ENCODE measurements at places on chromosomes 7 and 10.

GRCh38 chr7:23107781-23108180, 2.2 kb downstream of the KLHL7 start:
- DNase-seq = no peak

- peak; percentile 62 for DNase-seq
Observed at GRCh38 chr10:86668297-86669165, at the start of gene LDB3. TSS of gene LDB3 (plus strand) at chr10:86668511. CDS start at chr10:86668692, 181 bp downstream.

DNA sequence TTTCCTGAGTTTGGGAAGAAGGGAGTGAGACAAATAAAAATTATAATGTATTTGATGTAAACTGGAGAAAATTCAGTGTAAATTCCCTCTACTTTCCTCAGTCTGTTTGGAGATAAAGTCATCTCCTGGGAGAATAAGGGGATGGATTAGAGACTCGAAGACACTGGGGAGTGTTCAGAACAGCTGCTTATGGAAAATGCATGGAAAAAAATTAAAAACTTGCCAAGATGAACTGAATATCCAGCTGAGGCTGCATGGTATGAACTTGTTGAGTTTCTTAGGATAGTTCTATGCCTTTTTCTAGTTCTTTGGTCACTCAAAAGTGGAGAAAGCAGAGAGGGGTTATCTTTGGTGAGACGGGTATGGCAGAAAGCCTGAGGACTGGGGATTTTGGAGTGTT, 210.5 kb downstream of the BICC1 start:
- DNase-seq = no peak

GRCh38 chr7:12493407-12493806, 77.1 kb upstream of the SCIN start:
- DNase-seq = no peak

DNA sequence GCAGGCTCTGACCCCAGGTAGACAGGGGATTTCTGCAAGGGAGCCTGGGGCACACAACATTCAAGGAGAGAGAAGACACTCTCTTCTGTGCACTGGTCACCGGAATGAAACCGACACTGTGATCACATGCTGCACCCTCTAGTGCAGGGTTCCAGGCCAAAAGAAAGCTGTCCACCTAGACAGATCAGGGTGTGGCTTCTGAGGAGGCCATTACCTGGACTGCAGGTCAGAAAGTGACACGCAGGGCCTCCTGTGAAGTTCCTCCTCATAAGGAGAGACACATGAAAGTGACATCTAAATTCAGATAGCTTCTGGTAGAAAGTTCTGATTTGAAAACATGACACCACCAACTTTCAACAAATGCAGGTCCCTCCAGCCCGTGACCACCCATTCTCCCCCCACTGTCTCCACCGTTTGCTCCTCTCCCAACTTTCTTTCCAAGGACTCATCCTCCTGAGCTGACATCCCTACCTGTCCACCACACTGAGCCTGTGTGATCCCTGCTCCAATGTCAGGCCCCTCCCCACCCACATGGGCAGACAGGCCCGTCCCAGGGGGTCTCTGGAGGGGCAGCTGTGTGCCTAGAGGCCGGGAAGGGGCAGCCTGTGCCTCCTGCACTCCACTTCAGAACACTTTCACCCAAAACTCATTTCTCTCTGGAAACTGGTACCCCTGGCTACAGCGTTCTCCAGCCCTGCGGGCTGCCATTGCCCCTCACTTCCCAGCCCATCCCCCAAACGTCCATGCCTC, 198.0 kb downstream of the TNS3 start:
- no peak for DNase-seq

DNA sequence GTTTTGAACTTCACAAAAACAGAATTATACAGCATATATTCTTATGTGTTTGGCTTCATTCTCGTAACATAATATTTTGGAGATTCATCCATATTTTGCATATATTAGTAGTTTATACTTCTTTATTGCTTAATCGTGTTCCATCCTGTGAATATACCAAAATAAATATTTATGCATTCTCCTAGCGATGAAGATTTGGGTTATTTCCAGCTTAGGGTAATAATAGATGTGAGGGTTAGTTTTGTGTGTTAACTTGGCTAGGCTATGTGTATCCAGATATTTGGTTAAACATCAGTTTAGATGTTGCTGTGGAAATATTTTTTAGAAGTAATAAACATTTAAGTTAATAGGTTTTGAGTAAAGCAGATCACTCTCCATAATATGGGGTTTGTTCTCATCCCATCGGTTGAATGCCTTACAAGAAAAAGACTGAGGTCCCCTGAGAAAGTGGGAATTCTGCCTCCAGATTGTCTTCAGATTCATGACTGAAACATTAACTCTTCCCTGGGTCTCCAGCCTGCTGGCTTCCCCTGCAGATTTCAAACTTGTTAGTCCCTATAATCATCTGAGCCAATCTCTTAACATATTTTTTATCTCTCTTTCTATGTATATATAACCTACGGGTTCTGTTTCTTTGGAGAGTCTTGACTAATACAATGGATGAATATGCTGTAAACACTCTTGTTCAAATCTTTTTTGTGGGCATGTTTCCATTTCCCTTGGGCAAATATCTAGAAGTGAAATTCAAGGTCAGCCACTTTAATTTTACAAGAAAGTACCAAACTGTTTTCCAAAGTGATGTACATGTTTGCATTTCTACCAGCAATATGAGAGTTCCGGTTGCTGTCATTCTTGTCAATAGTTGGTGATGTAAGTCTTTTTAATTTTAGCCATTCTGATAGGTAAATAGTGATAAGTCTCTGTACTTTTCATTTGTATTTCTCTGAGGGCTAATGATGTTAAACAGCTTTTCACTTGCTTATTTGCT, 48.7 kb downstream of the PDK4 start:
- no peak for DNase-seq

GRCh38 chr10:80949785-80950184, 412.1 kb downstream of the SH2D4B start:
- no peak for DNase-seq

- no peak for DNase-seq
Observed at GRCh38 chr10:106788982-106789381, 375.5 kb downstream of the SORCS1 start.

DNA sequence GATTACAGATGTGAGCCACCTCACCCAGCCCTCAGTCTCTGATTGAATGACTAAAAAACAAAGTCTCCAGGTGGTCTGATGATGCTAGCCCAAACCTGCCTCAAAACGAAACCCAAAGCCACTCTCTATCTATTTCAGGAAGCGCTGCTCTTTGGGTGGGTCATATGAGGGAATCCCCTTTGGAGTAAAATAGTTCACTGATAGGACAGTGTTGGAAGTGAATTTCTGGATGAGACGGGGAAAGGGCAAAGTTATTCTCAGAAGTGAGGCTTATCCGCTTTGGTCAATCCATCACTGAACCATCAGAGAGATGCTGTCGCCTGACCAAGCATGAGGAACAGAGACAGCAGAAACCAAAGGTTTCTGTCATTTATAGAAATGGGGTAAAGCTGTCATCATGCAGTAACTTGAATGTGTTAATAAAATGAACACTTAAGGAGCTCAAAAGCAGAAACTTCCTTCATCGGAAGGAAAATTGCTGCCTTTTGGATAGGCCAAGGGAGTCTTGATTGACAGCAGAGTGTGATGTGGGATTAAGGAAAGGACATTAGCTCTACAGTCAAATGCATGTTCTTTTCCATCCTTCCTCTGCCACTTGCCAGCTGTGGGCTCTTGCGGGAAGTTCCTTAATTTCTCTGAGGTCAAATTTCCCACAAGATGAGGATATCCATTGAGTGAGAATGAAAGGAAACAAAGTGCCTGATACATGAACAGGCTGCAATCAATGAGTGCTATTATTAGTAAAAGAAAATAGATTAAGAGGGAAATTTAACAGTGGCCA, 64.9 kb upstream of the C1QL3 start:
- no peak for DNase-seq

- DNase-seq = no peak
Observed at GRCh38 chr10:98318861-98319260, 50.9 kb upstream of the LOXL4 start.

- DNase-seq = no peak
Observed at GRCh38 chr10:128124813-128125403, 1.3 kb downstream of the MKI67 start.

- DNase-seq = peak; percentile 59
Observed at GRCh38 chr10:96612055-96612830, 25.4 kb upstream of the TM9SF3 start.

GRCh38 chr10:29214551-29214950, 74.3 kb upstream of the LYZL1 start:
- DNase-seq = no peak

- DNase-seq = peak; percentile 23
Observed at GRCh38 chr7:30172451-30172850, 37.7 kb downstream of the MTURN start.

GRCh38 chr7:94182721-94183120, 178.6 kb upstream of the BET1 start:
- DNase-seq = no peak

GRCh38 chr7:6273917-6274630, 1.6 kb upstream of the CYTH3 start:
- DNase-seq = no peak

GRCh38 chr7:84191842-84192241, 2.7 kb downstream of the SEMA3A start:
- DNase-seq = no peak

- no peak for DNase-seq
Observed at GRCh38 chr10:15227611-15228372, 59.3 kb upstream of the NMT2 start.

GRCh38 chr10:103140469-103140868, 52.6 kb downstream of the NT5C2 start:
- no peak for DNase-seq

GRCh38 chr10:89683883-89684282, 17.5 kb upstream of the KIF20B start:
- DNase-seq = peak; percentile 14

DNA sequence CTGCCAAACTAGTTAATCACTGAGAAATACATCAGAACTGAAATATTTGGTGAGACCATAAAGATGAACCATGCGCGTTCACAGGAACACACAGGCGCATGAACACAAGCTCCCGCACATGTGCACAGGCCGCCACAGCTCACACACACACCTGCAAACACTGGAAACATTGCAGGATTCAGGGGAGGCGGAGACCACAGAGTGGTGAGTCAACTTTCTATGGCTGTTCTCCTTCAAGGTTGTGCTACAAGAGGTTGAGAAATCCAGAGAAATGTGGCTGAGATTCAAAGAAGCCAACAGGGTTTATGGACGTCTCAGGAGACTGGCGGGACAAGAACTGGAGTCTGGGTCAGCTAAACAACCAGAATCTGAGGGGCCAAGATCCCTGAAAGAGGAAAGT, 17.8 kb downstream of the ESYT2 start:
- DNase-seq = no peak

DNA sequence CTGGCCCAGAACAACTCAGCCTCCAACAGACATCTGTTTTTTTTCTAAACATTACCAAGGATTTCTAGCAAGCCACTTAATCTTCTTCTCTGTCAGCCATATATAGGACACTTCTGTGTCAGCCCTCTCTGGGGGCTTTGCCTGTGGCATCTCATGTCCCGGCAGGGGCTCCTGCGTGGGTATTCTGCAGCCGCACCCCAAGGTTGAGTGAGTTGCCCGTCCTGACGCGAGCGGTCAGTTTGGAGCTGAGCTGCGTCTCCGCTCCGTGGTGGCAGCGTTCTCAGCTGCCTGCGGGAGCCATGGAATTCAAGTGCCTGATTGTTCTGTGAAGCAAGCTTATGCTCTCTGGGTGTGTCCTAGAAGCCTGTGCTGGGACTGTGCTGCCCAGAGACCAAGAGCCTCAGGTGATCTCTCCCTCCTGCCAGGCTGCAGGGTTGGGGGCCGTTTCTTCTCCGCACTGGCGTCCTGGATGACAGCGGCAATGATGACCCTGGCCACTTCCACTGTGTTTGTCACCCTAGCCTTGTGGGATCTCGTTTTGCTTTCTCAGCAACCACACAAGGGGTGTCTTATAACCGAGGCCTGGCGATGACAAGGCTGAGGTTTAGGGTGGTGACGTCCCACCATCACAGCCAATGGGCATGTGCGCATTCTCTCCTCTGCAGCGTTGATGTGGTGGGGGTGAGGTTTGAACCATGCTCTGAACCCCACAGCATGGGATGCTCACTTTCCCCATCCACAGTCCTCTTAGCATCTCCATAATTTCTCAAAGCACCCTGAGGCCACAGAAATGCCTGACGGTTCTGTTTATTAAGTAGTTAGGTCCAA, 612.6 kb upstream of the FOXK1 start:
- DNase-seq = no peak

- no peak for DNase-seq
Observed at GRCh38 chr7:131508754-131509486, 47.5 kb downstream of the PODXL start.

GRCh38 chr10:2202401-2202800, 465.1 kb upstream of the ADARB2 start:
- no peak for DNase-seq

- DNase-seq = no peak
Observed at GRCh38 chr10:3691482-3691881, 93.5 kb downstream of the KLF6 start.

DNA sequence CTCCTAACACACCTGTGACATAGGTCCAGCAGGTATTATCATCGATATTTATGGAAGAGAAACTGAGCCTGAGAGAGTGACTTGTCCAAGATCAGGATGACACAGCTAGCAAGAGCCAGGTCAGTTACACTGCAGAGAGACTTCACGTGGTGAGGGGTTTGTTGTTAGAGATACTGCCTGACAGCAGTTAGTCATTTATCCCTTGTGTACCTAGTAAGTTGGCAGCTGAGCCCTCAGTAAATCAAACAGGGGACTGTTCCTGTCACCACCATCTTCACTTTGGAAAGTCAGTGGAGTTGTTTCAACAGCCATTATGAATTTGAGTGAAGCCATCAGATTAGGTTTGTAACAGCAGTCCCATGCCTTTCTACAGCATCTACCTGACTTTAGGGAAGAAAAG, 87.5 kb upstream of the GATA3 start:
- DNase-seq = no peak

DNA sequence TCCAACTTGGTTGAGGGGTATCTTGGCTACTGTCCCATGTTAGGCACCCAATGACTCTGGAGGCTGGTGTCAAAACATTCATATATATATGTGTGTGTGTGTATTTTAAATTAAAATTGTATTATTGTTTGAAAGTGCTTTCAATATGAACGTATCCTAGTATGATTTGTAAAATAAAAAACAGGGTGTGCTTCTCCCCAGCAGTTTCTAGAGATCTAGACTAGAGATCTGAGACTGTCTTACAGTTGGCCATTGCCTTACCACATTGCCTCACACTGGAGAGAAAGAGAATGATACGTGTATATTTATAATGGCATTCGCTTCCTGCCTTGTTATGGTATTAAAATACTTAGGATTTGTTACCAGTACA, 1.2 kb downstream of the BAG3 start:
- DNase-seq = peak; percentile 18

DNA sequence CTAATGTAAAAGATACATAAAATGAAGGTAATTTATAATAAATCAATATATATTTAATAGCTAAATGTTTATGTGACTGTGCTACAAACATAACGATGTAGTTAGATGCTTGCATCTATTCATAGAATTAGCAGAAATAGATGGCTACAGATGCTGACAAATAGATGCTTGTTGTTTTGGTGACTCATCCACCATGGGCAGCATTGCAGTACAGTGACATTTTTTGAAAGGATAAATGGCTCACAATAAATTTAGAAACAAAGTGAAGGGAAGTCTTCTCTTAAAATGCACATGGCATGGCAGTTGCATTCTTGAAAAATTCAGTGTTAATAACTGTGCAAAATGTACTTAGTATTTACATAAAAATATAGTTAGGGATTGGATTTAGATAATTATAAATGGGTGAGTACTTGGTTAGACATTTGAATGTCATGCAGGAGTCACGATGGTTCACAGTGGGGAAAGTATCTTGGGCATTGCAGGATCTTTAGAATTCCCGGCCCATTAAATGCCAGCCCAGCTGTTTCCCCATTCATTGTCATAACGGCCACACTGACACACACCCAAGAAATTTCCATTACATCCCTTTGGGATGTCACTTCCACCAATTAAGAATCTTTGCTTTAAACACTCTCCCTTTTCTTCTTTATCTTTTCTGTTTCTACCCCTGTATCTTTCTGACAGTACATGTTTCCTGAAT, 564.1 kb downstream of the ATRNL1 start:
- DNase-seq = no peak

All from DMS153 (cell line).